NCI-H187 treated with DMSO at 0.1 percent for 48 hours (cell line): ENCODE measurements at places on chromosomes 6 and 20.

GRCh38 chr6:68094070-68094469, 541.0 kb upstream of the ADGRB3 start:
- DNase-seq: no peak

DNA sequence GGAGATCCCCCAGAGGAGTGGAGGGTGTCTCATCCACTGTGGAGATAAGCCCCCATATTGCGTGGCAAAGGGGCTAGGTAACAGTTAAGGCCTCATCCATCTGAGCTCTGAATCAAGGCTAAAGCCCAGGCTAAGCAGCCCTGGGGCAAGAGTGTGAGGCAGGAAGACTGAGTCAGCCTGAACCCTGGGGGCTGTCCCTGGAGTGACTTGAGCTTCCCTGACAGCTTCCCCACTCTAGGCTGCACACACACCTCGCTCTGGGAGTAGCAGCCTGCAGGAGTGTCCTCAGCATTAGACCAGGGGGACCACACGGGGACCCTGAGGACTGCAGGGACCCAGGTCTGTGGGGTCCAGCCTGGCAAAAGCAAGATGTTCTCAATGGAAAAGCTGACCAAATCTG, 27.9 kb downstream of the UBD start:
- DNase-seq: no peak

GRCh38 chr6:148082044-148082443, 260.6 kb upstream of the SASH1 start:
- DNase-seq: no peak

- DNase-seq: no peak
Measured at GRCh38 chr20:35329435-35330139, 37.4 kb upstream of the FAM83C start.

DNA sequence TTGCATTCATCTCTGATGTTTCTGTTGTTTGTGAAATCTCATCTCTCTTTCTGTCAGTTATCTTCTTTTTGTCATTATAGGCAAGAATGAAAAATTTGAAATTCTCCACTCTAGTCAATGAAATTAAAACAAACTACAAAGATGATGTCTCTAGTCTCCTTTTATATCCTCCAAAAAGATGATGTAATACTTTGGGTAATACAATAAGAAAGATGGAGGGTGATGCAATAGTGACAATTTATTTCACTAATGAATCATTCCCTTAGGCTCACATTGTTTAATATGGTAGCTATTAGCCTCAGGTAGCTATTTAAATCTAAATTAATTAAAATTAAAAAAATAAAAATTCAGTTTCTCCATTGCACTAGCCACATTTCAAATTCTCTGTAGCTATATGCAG, 145.4 kb downstream of the UST start:
- no peak for DNase-seq

GRCh38 chr6:52216932-52217575, 27.2 kb downstream of the IL17F start:
- DNase-seq: no peak

- no peak for DNase-seq
Measured at GRCh38 chr6:30047220-30047619, 13.8 kb upstream of the POLR1H start.

DNA sequence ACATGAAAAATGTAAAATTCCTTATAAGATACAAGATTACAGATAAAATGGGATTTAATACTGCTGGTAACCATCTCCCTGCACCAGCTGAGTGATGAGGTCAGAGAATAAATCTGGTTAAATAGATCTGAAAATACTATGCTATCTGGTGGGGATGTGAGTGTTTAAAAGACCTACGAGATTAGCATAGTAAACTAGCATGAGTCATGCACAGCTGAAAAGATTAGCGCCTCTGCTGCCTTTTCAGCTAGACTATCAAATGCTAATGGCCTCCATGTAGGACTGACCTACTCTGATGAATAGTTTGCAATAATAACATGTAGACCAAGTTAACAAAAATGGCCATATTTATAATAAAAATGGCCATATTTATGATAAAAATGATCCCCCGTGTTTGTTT, 553.3 kb downstream of the C6orf118 start:
- no peak for DNase-seq

- DNase-seq: no peak
Measured at GRCh38 chr6:170134031-170134470, 156.8 kb downstream of the DLL1 start.

- no peak for DNase-seq
Measured at GRCh38 chr6:30227763-30228487, 14.7 kb upstream of the TRIM26 start.

- DNase-seq: no peak
Measured at GRCh38 chr20:9279918-9280401, 211.1 kb downstream of the PLCB4 start.

DNA sequence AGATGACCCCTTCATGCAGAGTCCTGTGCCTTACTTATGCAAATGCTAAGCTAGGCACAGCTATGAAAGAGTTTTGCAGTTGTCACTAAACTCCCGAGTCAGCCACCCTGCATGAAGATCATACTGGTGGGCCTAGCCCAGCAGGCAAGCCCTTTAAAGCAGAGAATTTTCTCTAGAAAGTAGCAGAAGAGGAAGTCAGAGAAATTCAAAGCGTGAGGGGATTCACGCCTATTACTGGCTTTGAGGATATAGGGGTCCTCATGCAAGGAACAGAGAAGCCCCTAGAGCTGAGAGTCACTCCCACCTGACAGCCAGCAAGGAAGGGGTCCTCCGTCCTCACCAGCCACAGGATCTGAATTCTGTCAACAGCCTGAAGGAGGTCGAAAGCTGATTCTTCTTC, 54.6 kb downstream of the MYB start:
- DNase-seq: no peak

GRCh38 chr6:65126667-65127066, 580.4 kb downstream of the EYS start:
- no peak for DNase-seq

DNA sequence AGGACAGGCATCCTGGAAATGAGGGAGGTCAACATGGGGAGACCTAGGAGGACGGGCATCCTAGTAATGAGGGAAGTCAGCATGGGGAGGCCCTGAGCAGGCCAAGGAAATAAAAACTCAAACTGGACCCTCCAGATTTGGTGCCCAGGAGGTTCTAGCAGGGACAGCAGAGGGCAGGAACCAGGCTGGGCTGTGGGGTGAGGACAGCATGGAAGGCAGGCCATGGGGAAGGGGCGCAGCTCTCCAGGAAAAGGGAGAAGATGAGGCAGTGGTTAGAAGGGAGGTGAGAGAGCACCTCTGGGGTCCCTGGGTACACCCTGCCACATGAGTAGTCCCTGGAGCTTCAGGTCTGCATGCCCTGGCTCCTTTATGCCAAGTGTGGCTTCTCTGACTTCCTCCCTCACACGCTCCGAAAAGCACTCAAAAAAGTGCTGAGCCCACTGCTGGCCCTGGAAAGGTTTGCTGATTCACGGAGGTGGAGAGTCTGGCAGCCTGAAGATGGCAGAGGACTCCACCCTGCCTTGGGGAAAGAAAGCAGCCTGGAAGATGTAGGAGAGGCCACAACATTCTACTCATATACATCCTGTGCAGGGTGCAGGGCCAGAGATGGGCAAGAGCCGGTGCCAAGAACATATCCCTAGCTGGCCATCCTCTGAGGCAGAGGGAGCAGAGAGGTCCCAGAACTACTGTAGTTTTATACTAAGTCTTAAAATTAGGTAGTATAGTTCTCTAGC, 154.9 kb downstream of the MRPL14 start:
- DNase-seq: no peak

- peak; percentile 87 for DNase-seq
Measured at GRCh38 chr6:116253505-116254296, at the start of gene TSPYL4. Gene TSPYL4 (minus strand): TSS chr6:116254075. CDS start chr6:116254008, 67 bp downstream.

DNA sequence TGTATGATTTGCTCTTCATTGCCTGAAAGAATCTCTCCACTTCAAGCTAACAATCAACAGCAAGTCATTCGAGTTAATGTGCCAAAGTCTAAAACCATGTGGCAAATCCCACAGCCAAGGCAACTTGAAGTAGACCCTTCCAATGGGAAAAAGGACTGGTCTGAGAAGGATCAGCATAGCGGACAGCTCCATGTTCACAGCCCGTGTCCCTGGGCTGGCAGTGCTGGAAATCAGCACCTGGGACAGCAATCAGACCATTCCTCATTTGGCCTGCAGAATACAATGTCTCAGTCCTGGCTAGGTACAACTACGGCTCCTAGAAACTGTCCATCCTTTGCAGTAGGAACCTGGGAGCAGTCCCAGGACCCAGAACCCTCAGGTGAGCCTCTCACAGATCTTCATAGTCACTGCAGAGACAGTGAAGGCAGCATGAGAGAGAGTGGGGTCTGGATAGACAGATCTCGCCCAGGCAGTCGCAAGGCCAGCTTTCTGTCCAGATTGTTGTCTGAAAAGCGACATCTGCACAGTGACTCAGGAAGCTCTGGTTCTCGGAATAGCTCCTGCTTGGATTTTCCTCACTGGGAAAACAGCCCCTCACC, 1.1 kb downstream of the GJA10 start:
- no peak for DNase-seq

DNA sequence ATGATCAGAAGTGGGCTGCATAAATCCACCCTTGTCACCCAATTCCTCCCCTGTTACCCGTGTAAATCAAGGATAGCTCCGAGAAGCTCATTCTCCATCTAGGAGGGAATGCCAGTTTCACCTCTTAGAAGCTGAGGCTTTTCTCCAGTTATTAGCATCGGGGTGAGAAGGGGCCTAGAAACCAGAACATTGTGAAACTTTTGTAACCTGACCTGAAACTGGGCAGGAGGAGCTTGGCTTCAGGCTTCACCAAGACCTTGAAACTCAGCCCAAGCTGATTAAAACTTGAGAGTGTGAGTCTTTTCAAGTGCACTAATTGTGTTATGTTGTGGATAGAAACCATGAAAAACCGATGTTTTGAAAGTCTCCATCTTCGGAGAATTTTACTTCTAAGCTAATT, 103.1 kb downstream of the BMP2 start:
- no peak for DNase-seq

- DNase-seq: no peak
Measured at GRCh38 chr6:34249469-34250261, 859 bp upstream of the SMIM29 start.

DNA sequence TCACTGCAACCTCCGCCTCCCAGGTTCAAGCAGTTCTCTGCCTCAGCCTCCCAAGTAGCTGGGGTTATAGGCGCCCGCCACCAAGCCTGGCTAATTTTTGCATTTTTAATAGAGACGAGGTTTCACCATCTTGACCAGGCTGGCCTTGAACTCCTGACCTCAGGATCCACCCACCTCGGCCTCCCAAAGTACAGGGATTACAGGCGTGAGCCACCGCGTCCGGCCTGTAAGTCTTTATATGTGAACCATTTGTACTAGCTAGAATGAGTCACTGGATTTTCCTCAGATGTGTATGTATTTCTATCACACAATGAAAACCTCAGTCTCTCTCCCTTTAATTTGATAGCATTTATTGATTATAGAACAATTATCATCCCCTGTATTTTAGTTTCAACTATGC, 34.0 kb downstream of the ITCH start:
- no peak for DNase-seq
